NCI-H2029 treated with DMSO at 0.1 percent for 48 hours (cell line): ENCODE measurements at places on chromosomes 4 and X.

DNA sequence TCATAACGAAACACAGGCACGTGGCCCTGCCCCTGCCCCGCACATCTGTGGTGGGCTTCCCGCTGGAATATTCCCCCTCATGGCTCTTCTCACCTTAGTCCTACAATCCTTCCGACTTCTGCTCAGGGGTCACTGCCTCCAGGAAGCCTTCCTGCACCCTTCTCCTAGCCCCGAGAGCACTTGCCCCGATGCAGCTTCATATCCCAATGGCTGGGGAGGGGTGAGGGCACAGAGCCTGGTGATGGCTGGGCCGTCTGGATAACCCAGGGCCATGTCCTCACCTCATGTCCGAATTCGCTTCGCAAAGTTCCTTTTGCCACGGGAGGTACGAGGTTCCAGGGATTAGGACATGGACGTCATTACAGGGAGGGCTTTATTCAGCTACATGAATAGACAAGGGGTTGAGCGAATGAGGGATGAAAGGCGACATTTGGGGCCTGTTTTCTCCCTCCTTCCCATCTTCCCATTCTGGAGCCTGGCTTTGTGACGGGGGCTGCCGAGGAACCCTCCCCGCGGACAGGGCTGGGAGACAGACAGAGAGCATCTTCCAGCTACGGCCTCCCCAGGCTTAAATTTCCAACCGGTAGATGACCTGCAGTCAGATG, 35.5 kb upstream of the HMX1 start:
- no peak for DNase-seq

DNA sequence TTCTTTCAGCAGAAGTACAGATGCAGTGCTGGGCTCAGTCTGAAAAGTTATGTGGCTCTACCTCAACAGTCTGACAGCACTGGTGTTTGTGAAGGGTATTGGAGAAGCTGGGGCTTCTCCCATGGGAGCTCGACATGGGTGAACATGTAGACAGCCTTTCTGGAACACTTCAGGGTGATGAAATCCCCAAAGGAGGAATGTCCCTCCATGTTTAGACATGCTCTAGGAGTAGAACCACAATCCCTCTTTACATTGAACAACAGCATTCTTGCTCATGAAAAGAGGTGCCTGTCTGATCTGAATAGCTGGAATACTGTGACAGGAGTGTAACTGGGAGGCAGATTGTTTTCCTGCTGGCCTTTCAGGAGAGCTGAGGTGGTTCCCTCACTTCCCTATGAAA, 53.8 kb upstream of the NAP1L2 start:
- no peak for DNase-seq

DNA sequence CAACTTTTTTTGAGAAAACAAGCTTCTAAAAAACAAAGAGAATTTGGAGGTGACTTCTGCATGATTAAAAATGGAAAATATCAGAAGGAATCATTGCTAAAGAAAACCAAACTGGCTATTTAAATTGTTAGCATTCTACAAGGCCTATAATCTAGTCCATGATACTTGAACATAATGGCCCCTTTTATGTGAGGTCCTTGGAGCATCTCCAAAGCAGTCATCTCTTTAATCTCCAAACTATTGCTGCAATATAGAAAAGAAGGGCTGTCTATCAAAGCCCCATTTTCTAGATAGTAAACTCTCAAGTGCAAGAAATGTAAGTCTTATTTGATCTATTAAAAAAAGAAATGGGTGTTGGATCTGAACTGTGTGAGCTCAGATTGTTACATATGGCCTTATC, 615.1 kb downstream of the CENPC start:
- DNase-seq = no peak

- DNase-seq = no peak
These were observed 307.0 kb downstream of the FSTL5 start for GRCh38 chr4:161856711-161857326.

GRCh38 chrX:69120476-69120875, 44.8 kb downstream of the PJA1 start:
- no peak for DNase-seq

GRCh38 chrX:111411557-111411956, 435 bp downstream of the DCX start:
- DNase-seq = no peak

- DNase-seq = no peak
These were observed 16.6 kb upstream of the PTCHD1 start for GRCh38 chrX:23317799-23318724.

- DNase-seq = no peak
These were observed 36.6 kb upstream of the GPR78 start for GRCh38 chr4:8543623-8544022.

DNA sequence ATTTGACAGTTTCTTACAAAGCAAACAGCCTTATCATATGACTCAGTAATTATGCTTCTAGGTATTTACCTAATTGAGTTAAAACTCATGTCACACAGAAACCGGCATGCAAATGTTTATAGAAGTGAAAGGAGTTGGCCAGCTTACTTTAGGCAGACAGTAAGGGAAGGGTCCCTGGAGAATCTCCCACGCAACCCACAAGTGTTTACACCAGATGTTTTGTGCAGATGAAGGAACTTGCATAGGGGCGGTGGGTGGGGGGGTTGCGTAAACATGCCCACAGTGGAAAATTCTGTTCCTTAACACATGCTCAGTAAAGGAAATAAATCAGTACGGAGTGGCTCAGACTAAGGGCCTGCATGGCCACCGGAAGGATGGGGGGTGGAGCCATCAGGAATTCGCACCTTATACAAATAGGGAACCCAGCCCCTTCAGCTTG, 330.5 kb upstream of the AADAT start:
- no peak for DNase-seq

DNA sequence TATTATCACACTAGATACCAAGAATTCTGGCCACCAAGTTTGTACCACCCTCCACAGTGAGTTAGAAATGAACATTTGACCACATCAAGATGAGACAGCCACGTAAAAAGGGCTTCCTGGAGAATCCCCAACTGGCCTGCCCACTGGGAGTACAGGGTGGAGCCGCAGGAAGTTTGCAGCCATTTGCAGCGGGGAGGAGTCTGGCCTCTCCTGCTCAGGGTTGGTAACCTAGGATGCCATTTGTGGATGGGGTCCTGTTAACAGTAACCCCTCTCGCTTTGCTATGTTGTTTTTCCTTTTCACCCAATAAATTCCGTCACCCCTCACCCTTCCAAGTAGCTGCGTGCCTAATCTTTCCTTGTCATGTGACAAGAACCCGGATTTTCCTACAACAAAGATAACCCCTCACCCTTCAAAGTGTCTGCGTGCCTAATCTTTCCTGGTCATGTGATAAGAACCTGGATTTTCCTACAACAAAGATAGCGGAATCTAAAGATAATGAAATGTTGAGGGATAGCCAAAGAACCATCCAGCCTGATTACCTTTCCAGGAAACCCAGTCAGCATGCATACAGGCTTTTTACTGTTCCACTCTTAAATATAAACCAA, 245.4 kb downstream of the NAF1 start:
- DNase-seq = no peak

DNA sequence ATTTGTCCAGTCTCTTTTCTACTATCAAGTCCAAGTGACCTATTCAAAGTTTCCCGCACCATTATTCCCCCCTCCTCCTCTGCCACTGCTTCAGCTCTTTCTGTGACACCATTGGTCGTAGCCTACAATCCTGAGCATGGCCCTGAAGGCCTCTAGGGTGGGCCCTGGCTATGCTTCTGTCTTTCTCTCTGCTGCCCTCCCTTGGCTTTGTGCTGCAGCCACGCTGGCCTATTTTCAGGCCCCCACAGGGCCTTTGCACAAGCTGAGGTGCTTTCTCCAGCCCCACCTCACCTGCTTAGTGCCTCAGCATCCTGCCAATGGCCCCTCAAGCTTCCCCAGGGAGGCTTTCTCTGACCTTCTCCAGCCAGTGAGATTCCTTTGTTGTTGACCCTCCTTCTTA, 156.5 kb downstream of the NHS start:
- DNase-seq = no peak

- DNase-seq = no peak
These were observed 25.9 kb downstream of the TNIP3 start for GRCh38 chr4:121138039-121138825.

DNA sequence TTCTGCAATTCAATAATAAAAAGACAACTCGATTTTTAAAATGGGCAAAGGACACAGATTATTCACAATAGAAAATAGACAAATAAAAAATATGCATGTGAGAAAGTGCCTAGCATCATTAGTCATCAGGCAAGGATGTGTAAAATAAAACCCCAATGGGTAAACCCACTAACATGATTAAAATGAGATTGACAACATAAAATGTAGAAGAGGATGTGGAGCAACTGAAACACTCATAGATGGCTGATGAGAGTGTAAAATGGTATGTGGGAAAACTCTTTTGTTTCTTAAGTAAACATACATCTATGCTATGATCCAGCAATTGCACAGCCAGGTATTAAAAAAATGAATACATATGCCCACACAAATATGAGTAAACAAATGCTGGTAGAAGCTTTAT, 177.6 kb downstream of the IQCM start:
- no peak for DNase-seq

DNA sequence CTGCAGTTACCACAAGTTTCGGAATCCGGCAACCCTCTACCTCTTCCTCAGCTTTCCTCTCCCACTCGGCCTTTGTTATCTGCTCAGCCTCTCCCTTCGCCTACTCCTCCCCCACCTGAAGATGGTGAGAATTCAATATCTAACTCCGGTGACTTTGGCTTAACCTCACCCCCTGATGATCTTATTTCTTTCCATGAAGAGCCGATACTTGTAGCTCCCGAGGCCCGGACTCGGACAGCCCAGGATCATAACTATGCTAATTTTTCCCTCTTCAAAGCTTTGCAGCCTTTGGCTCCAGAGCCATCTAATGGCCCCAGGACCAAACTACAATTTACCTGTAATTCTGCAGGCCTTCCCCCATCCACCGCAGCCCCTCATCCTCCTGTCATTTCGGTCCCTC, 32.0 kb upstream of the MGST2 start:
- no peak for DNase-seq

- DNase-seq = no peak
These were observed 292.5 kb downstream of the CAMK2D start for GRCh38 chr4:113469023-113469390.

GRCh38 chrX:49111791-49112190, 11.7 kb downstream of the GPKOW start:
- no peak for DNase-seq

GRCh38 chr4:5224340-5224739, 173.1 kb downstream of the STK32B start:
- DNase-seq = no peak

DNA sequence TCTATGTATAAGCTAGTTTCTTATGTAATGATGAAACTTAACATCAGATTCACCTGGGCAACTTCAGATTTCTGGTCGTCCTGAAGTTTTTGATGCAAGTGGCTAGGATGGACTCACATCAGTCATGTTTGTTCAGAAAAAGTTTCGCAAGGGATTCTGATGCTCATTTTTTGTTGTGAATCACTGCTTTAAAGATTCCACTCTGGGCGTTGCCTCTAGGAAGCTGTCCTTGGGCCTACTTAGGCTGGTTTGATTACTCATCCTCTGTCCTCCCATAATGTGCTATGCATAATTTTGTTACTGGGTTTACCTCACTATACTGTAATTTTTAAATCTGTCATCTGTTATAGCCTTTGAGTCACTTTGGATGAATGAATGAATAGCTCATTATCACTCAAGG, 30.8 kb downstream of the HERC3 start:
- DNase-seq = no peak

GRCh38 chr4:176385601-176386000, 65.8 kb downstream of the SPCS3 start:
- no peak for DNase-seq

- DNase-seq = no peak
These were observed 702 bp downstream of the MMGT1 start for GRCh38 chrX:135973025-135973547.

DNA sequence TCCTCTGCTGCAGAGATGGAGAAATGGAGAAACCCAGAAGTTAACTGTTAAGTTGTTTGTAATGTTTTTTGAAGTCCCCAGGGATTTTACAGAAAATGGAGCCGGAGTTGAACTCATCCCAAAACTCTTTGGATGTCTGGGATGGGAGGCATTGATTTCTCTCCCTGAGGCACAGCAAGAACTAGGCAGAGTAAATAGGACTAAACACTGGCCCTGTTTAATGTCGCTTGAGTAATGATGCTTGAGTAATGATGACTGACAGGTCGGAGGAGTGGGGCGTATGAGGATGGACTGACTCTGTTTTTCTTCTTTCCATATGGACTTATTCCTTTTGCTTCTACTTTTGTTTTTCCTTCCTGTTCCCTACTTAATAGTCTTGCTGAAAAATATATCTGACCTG, 69.9 kb downstream of the ARHGAP10 start:
- no peak for DNase-seq
